ENCODE measurements at places on chromosomes 3 and 15.

- DNase-seq = no peak
Observed at GRCh38 chr3:195803289-195803908, 8.3 kb downstream of the MUC4 start.

- DNase-seq = no peak
Observed at GRCh38 chr3:24596626-24597025, 102.0 kb upstream of the THRB start.

DNA sequence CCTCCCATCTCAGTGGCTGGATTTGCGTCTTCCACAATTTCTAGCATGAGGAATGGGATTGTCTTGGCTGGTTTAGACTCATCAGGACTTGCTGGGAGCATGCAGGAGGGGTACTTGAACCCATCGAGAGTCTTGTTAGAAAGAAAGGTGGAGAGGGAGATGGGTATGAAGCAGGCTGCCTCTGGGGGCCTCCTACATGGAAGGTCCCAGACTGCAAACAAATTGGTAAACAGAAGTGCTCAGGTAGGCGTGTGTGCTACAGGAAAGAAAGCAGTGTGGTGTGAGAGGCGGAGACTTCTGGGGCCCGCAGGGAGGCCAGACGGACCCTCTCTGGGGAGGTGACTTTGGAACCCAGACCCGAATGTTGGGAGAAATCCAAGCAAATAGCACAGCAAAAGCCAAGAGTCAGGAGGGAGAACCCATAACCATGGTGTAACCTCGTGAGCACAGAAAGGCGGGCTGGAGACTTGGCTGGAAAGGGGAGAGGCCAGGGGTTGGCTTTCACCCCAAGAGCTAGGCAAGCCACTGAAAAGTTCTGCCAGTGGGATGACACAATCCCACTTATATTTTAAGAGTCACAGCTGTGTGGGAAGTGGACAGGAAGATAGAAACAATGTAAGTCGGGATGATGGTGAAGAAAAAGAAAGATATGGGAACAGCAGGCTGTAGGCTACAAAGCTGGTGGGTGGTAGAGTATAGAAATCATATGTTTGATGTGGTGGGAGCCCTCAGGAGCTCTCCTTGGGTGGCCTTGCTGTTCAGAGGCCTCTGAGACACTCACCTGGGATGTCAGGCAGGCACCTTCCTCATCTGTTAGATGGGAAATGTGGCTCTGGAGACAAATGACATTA is 130.1 kb upstream of the PRR20G start:
- DNase-seq = no peak

- no peak for DNase-seq
Observed at GRCh38 chr15:89576417-89576773, 1.1 kb downstream of the TICRR start.

- no peak for DNase-seq
Observed at GRCh38 chr3:176159796-176160195, 1037.5 kb downstream of the TBL1XR1 start.

DNA sequence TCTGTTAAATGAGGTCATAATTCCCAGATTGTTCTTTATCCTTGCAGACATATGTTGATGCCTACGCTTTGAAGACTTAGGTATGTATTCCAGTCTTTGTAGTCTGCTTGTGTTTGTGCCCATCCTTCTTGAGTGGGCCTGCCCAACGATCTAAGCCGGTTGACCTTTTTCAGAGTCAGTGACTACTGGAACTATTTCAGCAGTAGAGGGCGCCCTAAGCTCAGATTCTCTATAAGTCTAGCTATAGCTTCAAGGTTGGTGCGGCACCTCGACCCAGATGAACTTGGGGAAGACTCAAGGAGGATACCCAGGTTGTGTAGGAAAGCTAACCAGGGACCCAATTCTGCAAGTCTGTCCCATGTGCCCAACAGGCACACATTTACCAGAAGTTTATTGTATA is 228.8 kb upstream of the PPP2R3A start:
- DNase-seq = no peak

DNA sequence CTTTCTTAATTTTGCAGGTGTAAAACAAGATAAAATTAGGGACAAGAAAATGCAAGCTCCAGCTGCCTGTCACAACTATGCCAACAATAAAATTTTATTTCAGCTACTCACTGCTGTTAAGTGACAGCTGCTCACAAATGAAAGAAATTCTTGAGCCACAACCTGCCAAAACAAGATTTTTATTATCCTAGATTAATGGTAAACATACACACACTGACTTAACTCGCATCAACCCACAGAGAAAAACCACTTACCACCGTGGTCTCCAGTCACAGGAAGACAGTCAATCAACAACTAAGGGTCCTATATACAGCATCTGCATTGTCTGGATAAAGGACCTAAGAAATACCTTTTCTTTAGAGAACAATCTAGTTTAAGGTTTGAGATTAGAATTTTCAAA is 31.3 kb downstream of the EFL1 start:
- no peak for DNase-seq

DNA sequence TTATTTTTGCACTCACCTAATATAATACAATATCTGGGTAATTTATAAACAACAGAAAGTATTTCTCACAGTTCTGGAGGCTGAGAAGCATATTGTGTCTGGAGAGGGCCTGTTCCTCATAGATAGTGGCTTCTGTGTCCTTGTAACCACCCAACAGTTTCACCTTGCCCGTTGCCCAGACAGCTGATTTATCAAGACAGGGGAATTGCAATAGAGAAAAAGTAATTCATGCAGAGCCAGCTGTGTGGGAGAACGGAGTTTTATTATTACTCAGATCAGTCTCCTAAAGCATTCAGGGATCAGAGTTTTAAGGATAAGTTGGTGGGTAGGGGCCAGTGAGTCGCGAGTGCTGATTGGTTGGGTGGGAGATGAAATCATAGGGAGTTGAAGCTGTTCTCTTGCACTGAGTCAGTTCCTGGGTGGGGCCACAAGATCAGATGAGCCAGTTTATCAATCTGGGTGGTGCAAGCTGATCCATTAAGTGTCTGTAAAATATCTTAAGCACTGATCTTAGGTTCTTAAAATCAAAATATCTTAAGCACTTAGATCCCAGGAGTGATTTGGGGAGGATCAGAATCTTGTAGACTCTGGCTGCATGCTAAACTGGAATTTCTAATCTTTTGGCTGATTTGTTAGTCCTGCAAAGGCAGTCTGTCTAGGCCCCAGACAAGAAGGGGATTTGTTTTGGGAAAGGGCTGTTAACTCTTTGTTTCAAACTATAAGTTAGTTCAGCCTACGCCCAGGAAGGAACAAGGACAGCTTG is 33.9 kb upstream of the C15orf39 start:
- no peak for DNase-seq

DNA sequence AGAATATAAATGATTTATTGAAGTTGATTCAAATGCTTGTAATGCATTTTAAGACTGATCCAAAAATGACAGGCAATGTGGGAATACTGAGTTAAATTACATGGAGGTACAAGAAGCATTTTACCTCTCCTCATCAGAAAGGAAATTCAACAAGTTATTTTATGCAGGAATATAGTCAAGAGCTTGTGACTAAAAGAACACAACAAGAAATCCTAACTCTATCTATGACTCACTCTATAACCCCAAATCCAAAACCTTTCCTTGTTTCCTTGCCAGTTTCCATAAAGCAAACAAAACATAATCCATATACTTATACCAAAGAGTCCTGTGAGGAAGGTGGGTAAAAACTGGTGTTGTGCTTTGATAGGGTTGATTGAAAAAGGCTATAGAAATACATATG is 30.8 kb downstream of the SIN3A start:
- DNase-seq = no peak

GRCh38 chr3:147422601-147423536 is 13.7 kb downstream of the ZIC1 start:
- no peak for DNase-seq

DNA sequence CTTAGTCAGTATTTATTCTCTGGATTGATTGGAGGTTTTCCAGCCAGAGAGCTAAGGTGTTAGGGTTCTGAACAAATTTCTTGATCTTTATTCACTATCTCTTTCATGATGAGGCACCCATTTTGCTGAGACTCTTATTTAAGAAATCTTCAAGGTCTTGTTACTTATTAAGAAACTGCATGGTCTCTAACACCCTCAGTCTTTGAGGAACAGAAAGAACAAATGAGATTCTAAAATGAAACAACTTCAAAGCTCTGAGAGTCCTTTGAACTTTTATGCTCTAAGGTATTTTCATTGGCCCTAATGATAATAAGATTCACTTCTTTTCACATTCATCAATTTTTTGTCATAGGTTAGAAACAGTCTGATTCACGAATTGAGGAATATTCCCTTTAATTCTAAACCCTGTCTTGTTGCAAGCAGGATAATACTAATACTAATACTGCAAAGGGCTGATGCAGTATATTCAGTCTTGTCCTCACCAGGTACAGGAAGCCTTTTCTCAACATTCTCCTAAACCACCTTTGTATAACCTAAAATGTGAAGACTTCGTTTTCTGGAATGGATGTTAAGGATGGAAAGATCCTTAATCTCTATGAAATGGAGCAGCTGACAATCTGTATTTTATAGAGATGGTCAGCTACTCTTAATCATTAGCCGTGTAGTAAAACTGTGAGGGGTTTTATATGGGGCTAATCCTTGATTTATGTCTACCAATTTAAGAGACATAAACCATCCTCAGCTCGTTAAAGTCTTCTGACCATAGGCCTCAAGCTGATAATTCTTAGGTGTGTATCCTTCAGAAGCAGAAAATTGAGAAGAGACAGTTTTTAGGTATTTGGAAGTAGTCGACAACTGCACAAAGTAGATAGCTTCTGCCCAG is 198.3 kb downstream of the OTOL1 start:
- DNase-seq = no peak

- DNase-seq = no peak
Observed at GRCh38 chr15:77798151-77798835, 165.6 kb upstream of the LINGO1 start.

- no peak for DNase-seq
Observed at GRCh38 chr3:187011915-187012314, 81.6 kb downstream of the ST6GAL1 start.

GRCh38 chr3:43477600-43477999 is 144.2 kb downstream of the ANO10 start:
- no peak for DNase-seq

- DNase-seq = no peak
Observed at GRCh38 chr3:184372911-184373310, 5.1 kb downstream of the THPO start.

DNA sequence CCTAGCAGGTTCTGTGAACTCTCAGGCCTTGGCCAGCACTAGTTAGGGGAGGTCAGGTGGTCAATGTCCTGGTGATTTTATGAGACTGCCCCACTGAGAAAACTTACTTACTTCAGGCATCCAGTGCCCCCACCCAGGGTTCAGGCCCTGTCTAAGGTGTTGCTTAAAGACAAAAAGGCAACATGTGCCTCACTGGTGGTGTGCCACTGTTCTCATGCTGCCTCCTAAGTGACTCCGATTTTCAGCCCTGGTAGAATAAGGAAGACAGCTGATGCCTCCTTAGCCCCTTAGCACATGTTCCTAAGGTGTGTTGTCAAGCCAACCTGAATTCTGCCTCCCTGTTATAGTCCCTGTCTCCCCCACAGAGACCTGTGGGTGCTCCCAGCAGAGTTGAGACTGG is 5.3 kb downstream of the RBM15B start:
- DNase-seq = no peak

DNA sequence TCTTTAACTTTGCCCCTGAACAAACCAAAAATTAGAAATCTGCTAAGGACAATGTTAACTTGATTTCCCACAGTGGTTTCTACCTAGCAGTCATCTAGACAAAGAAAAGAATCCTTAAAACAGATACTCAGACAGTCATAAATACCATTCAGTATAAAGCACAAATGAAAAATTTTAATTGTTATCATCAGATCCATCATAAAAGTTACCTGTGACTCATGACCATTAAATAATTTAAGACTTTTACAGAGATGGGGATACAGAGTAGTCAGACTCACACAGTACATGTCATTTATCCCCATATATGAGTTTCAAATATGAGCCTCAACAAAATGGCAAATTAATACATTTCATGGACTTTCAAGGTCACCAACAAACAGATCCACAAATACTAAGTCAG is 116.8 kb downstream of the HERC1 start:
- DNase-seq = no peak

GRCh38 chr3:132721479-132722164 is 587 bp downstream of the NPHP3 start:
- no peak for DNase-seq

DNA sequence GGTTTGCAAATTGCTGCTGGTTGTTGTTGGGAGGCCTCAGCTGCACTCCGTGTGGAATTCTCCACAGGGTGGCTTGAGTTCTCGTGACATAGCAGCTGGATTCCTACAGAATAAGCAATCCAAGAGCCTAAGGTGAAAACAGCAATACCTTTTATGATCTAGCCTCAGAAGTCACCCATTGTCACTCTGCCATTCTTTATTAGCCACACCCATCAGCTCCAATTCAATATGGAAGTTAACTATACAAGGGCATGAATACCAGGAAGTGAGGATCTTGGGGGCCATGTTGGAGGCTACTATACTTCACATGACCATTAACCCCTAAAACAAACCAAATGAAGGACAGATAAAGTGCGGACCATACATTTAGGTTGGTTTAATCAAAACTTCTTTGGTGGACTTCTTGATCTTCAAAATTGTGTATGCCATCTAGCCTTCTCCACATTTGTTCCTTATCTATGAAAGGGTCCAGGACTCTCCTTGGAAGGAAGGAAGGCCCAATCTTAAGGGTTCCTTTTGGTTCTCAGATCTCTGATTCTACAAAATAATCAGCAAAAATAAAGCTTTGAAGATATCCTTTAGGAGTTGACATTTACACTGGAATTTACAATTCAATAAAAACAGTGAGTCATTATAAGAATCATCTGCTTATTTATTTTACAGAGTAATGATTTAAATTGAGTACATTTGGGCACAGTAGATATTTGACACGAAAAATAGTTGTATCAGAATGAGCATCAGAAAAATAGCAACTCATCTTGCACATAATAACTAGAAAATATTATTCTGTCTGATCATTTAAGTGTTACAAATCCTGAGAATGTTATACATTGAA is 21.5 kb downstream of the CIAO2A start:
- no peak for DNase-seq

DNA sequence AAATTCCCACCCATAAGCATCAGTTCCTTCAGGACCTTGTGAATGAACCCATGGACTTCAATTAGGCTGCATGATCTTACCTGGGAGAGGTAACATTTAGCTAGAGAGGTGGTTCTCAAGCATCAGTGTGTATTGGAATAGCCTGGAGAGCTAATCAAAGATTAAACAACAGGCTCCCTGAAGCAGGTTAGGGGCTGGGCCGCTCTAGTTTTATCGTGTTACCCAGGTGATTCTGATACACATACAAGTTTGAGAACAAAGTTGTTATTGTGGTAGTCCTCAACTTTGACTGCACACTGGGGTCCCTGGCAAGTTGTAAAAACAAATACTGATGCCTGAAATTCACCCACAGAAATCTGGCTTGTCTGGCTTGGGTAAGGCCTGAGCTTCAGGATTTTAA is 31.2 kb downstream of the MYH15 start:
- DNase-seq = no peak

- no peak for DNase-seq
Observed at GRCh38 chr3:158470944-158471638, 99.9 kb upstream of the MLF1 start.

DNA sequence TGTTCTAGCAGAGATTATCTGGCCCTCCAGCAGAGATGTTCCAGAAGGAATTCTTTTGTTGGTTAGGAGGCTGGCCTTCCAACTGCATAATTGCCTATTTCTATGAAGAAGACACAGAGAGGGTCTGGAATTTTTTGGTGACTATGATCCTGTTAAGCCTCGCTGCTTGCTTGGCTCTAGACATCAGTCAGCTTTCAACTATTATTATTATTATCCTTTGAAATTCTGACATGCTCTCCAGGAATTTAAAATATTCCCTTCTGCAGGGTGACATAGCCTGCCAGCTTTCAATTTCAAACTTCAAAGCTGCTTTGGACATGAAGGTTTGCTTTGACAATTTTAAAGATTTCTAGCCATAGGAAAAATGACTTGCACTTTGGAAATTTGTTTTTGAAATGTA is 26.3 kb upstream of the ZNF148 start:
- no peak for DNase-seq

Measured in NCI-H2171 (cell line).